ENCODE measurements at places on chromosomes 12 and 14. TPM values are rescaled to one million over a fixed set of nuclear protein-coding genes. Genes with fewer than 3 reads are reported as not detected.

- no peak for DNase-seq
- no peak overlapping the region for H3K4me3 ChIP-seq
- peaks cover 40% of the 10 kb centered on the region for H3K4me1 ChIP-seq
- H3K36me3 ChIP-seq = peaks cover 2% of the 10 kb centered on the region
- H3K27ac ChIP-seq = peak overlapping the region; percentile 12
These were observed 179.9 kb upstream of the EEA1 start for GRCh38 chr12:93108985-93109384.

DNA sequence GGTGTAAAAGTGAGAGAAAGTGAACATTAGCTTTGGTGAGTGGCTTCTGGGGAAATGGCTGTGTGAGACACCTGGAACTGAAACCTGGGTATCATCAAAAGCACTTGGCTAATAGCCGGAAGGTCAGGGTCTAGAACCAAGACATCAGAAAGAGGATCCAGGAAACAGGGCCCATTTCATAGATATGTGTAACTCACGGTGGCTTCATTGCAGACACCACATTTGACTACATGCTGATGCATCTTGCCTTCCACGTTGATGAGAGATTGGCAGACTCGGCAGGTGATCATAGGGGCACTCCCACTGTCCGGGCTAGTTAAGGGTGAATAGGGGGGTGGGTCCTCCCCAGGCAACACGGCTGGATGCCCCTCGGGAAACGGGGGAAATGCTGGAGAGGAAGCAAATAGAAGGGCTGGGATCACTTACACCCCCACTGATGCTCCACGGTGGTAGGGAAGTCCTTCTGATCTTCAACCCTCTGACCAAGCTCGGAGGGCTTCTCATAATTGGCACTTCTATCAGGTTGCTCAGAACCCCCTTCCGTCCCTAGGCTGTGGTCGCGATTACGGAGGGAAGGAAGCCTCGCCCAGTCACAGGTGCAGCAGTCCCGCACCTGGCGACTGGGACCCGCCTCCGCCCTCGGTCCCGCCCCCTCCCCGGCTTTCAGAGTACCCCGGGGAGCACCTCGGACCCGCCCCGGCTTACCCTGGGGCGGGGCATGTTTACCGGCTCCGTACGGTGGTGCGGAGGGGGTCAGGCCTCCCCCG is 593 bp downstream of the PIP4P1 start:
- no peaks in the 10 kb centered on the region for H3K27me3 ChIP-seq
- no peaks in the 10 kb centered on the region for H3K36me3 ChIP-seq
- H3K4me3 ChIP-seq = peak overlapping the region; percentile 91
- DNase-seq = peak; percentile 45

The PYGL gene
- total RNA-seq = 0.50 TPM

- H3K36me3 ChIP-seq = no peaks in the 10 kb centered on the region
- H3K4me1 ChIP-seq = no peaks in the 10 kb centered on the region
- DNase-seq = no peak
- no peaks in the 10 kb centered on the region for H3K27me3 ChIP-seq
- no peak overlapping the region for H3K4me3 ChIP-seq
These were observed 190.2 kb upstream of the NOS1 start for GRCh38 chr12:117551665-117552064.

- no peaks in the 10 kb centered on the region for H3K27me3 ChIP-seq
- DNase-seq = no peak
- H3K4me1 ChIP-seq = no peaks in the 10 kb centered on the region
- H3K27ac ChIP-seq = no peak overlapping the region
- no peak overlapping the region for H3K4me3 ChIP-seq
These were observed 32.3 kb downstream of the PLEKHG3 start for GRCh38 chr14:64736271-64737169.

DNA sequence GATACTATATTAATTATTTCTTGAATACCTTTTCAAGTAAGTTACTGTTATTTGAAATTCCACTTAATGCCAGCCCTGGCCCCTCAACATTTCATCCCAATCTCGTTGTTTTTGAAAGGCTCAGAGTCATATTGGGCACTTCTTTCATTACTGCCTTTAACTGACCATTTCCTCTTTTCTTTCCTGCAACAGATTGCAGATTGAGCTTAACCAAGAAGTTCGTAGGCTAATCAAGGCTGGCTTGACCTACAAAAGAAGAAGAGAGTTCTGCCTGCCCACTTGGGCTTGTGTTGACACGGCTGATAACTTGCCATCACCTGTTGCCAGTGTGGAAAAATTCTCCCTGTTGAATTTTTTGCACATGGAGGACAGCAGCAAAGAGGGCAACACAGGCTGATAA is 91.0 kb downstream of the FLRT2 start:
- no peaks in the 10 kb centered on the region for H3K4me1 ChIP-seq
- no peaks in the 10 kb centered on the region for H3K36me3 ChIP-seq
- H3K27ac ChIP-seq = no peak overlapping the region
- H3K27me3 ChIP-seq = no peaks in the 10 kb centered on the region
- DNase-seq = no peak

- no peak overlapping the region for H3K27ac ChIP-seq
- peaks cover 9% of the 10 kb centered on the region for H3K4me1 ChIP-seq
- H3K36me3 ChIP-seq = no peaks in the 10 kb centered on the region
- H3K4me3 ChIP-seq = no peak overlapping the region
- DNase-seq = no peak
These were observed 389.6 kb upstream of the ATP2B1 start for GRCh38 chr12:90098132-90098779.
